PC-9 (cell line): ENCODE measurements at places on chromosomes 6 and 20. TPM values are rescaled to one million over a fixed set of nuclear protein-coding genes. Genes with fewer than 3 reads are reported as not detected.

GRCh38 chr20:8656335-8656734 is 412.6 kb upstream of the PLCB4 start:
- DNase-seq: no peak

DNA sequence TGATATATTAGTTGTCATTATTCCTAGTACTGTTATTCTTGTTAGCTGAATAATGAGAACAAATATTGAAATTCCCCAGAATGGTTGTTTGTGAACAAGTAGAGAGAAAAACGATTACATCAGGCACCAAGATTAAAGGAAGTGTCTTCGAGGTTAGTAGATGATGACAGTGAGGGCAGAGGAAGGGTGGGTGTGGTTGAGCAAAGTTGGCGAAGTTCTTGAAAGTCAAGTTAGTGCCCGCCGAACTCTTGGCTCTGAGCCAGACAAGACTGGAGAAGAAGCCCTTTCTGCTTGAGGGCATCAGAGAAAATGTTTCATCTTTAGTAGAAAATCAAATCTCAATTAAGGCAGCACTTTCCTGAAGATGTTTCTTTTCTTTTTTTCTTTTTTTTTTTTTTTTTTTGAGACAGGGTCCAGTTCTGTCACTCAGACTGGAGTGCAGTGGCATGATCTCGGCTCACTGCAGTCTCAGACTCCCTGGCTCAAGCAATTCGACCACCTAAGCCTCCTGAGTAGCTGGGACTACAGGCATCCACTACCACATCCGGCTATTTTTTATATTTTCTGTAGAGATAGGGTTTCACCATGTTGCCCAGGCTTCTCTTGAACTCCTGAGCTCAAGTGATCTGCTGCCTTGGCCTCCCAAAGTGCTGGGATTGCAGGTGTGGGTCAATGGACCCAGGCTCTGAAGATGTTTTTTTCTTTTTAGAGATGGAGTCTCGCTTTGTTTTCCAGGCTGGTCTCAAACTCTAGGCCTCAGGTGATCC is 77.1 kb downstream of the SGK1 start:
- DNase-seq: no peak

DNA sequence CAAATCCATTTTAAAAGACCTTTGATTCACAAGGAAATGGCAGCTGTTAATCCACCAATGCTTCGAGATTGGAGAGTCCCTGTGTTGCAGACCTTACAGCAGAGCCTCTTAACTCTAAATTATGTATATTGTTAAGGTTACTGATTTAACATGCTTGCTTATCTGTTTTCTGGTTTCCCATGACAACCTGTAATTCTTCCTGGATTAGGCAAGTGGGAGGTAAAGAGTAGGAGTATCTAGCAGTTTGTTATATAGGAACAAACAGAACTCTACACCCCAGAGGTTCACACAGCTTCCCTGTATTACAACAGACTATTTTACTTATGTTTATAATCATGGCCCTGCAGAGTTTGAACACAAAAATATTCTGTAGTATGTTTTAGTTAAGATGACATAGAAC is 39.5 kb downstream of the NKX2-4 start:
- DNase-seq: no peak

DNA sequence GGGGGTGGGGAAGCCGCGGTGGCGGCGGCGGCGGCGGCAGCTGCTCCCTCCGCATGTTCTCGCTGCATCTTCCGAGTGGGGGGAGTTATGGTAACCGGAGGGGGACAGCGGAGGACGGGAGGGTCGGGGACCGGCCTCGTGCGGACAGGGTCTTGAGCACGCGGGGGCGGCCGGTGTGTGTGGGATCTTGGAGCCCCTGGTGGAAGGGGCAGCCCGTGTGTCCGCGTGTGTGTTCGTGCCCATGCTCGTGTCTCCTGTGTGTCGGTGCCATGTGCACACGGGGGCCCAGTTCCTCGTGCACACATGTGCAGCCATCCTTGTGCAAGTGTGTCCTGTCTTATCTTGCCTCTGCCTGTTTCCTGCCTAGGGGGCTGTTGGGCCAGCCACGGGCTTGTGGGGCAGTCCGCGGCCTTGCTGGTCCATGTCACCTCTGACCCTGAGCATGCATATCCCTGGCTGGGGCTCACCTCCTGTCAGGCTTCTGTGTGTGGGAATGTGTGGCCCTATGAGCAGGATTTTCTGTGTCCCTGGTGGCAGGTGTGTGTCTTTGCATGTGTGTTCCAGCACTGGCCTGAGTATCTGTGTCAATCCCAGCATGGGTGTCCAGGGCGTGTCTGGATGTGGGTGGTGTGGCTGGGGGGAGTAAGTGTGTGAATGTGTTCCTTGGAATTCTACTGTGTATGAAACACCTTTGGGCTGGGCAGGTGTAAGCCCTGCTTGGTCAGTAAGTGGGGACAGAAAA is 8.5 kb downstream of the SYNGAP1 start:
- DNase-seq: no peak

The SLPI gene
- total RNA-seq: 55.1 and 111 TPM in 2 replicates

The MAVS gene
- 53.6 and 61.3 TPM in 2 replicates for total RNA-seq

DNA sequence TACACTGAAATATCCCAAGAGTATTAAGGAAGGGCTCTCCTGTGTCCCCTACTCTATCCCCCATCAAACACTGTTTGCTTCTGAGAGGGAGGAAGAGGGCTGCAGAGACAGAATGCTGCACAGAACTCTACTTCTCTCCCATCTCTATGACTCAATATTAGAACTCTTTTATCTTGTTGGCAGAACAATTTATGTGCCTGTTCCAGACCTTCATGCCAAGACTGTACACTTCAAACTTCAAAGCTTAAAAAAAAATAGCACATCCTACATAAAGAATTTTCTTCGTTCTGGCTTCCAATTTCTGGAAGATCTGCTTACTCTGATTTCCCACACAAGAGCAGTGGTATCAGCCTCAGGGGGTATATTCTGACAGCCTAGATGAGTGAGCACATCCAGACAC is 19.6 kb upstream of the GPR63 start:
- no peak for DNase-seq

The MEI4 gene
- not detected in 2 replicates for total RNA-seq

DNA sequence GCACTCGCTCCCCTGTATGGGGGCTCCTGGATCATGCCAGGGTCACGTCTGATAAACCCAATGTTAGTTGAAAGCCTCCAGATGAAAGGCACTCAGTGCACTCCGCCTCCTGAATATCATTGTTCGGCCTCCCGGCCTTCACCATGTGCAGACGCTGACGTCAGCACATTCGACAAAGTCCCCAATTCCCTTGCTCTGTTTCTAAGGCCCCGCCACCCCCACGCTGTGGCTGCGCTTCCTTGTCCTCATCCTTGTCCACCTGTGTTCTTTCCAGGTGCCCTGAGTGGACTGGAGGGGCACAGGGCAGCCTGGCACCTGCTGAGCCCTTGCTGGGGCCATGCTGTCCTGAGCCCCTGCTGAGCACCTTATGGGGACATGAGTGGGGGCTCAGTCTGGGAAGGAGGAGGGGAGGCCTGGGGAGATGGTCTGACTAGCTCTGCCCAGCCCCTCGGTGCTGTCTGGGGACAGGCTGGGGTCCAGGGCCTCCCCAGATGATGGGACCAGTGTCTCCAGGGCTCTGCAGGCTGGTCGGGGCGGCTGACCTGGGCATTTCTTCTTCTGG is 9.8 kb upstream of the BHLHE23 start:
- DNase-seq: no peak

The SLC32A1 gene
- not detected in 2 replicates for total RNA-seq

The DSE gene
- 28.5 and 43.3 TPM in 2 replicates for total RNA-seq

The PCED1A gene
- 47.9 and 60.1 TPM in 2 replicates for total RNA-seq

The TGM3 gene
- not detected in 2 replicates for total RNA-seq

GRCh38 chr6:112833581-112834131 is 486.5 kb downstream of the RFPL4B start:
- no peak for DNase-seq

GRCh38 chr20:57390604-57391438 is at the start of gene RBM38:
Gene RBM38, plus strand, starts transcription at chr20:57391396. Its CDS starts 186 bp downstream, at chr20:57391582.
- peak; percentile 61 for DNase-seq

- no peak for DNase-seq
Observed at GRCh38 chr20:52465991-52466390, 274.4 kb upstream of the ZFP64 start.

GRCh38 chr6:155223646-155224451 is 40.0 kb upstream of the CLDN20 start:
- peak; percentile 97 for DNase-seq

DNA sequence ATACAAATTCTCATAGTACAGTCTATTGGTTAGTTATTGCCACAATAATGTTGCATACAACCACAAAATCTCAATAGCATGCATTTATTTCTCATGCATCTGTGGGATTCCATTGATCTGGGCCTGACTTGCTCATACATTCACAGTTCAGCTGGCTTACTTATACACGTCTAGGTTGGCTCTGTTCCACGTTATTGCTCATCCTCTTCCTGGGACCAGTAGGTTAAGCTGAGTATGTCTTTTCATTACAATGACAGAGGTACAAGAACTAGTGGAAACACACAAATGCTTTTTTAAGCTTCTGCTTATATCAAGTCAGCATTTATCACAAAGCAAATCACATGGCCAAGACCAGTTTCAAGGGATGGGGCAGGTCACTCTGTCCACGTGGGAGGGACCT is 485.3 kb upstream of the BTBD3 start:
- DNase-seq: no peak

The SMLR1 gene
- total RNA-seq: not detected in 2 replicates

- no peak for DNase-seq
Observed at GRCh38 chr6:118869894-118870589, 23.9 kb upstream of the ASF1A start.

DNA sequence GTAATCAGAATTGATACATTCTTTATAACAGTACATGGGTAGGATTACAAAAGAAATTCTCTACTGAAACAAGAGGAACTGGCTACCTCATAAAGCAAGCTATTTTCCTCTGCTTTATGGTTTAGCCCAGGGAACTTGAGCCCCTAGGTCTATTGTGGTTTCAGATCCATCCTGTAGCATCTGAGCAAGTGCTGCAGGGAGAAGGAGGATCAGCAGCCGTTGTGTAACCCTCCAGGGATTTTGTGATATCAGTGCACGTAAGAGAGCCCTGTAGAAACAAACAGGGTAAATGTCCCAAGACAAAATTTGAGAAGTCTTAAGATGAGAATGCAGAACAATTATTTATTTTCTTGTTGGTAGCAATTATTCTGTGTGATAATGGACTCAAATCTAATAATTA is 165.2 kb upstream of the DEFB112 start:
- no peak for DNase-seq

The HLA-DRA gene
- total RNA-seq: not detected in 2 replicates

- DNase-seq: no peak
Observed at GRCh38 chr20:23079016-23079351, 7.1 kb downstream of the CD93 start.

The ANGPT4 gene
- not detected in 2 replicates for total RNA-seq

The BPIFB4 gene
- not detected in 2 replicates for total RNA-seq

GRCh38 chr20:62212299-62212698 is 7.8 kb downstream of the HRH3 start:
- no peak for DNase-seq

DNA sequence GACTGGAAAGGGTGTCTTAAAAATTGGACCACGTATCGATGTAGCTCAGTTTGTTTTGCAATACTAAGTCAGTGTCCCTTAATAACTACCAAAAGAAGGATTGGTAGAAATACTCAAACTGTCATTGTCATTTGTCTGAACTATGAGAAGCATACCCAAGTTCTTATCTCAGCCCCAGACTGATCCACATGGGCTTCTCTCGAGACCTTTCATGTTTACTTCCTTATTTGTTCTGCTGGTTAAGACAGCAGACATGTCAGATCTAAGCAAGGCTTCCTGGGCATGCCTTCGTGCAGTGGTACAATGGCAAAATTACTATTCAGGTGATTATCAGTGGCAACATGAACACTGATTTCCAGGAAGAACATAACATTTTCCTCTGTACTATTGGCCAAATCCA is 211.1 kb upstream of the PHACTR1 start:
- no peak for DNase-seq

DNA sequence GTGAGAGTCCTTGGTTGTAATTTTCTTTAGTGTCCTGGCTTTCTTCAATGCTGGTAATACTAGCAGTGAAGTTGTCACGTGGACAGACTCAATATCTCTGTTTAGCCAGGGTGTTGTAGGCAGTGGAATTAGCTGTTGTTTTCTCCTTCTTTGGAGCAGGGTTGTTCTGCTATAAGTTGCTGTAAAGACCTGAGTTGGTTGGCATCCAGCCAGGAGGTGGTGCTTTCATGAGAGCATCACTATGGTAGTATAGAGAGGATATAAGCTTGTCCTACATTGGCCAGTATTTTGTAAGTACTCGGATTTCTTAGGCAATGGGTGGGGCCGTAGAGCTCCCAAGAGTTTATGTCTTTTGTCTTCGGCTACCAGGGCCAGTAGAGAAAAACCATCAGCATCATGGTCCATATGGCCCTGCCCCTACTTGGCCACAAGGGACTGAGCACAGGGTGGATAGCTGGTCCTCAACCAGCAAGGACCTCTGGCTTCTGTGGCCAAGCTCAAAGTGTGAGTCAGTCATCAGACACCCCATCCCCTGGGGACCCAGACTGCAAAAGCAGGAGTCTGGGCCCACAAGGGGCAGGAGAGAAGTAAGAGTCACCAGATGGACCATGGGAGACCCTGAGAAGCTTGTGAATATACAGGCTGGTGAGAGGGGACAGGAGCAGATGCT is 127.9 kb upstream of the NXT1 start:
- no peak for DNase-seq

- DNase-seq: no peak
Observed at GRCh38 chr20:20214757-20215275, 153.1 kb upstream of the INSM1 start.
